Effector CD4-positive, alpha-beta T cell (primary cell): ENCODE measurements at places on chromosomes 4 and X.

DNA sequence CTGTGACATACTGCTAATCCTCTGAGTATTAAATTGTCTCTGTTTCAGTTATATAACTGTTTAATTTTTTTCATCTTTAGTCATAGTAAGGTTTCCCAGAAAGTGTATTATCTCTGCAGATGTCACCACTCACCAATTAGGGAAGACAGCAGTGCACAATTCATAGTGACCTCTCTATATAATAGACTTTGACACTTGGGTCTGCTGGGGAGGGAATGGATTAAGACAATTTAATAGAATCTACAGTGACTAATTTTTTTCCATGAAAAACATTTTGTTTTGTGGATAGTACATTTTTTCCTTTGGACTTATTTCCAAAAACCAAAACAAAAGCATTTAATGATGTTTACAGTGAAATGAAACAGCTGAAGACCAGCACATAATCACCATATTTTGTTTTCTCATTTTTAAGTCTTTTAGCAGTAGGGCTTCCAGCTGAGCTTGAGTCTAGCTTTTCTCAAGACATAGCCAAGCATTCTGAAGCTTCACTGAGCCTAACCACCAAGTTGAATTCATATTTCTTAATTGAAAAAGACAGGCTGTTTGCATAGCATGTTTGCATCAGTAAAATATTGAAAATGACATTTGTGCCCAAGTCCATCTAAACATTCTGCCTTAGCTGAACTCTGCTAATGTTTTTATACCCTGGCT lies 69.5 kb downstream of the PCDH19 start:
- no peak for DNase-seq

DNA sequence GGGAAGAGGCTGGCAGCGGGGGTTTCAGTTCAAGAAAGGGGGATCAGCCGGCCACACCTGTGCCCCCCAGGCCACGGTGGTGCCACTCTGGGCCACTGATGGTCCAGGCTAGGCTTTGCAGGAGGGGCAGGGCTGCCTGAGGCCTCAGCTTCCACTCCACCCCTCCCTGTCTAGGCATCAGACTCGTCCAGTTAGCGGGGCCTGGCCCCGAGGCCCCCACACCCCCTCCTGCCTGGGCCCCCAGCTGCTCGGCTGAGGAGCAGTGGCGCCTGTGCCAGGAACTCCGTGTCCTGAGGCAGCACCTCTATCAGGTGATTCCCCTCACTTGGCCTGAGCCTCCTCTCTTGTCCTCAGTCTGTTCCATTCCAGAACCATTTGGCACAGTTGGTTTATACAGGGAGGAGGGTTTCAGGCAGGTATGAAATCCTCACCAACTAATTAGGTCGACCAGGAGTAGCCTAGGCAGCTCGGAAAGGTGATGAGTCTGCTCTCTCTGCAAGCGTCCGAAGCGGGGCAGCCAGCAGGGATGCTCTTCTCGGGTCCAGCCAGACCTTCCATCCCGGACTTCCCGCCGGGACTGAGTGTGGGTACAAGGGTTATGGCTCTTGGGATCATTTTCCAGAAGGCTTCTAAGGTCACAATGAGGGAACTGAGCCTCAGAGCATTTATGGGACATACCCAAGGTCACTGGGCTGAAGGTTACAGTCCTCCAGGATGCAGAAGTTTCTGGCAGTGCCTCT lies 2.1 kb downstream of the NSG1 start:
- DNase-seq, result no peak

GRCh38 chrX:115189110-115189509 lies at the start of gene RBMXL3:
TSS of gene RBMXL3 (plus strand) at chrX:115189410. CDS start at chrX:115189442, 32 bp downstream.
- DNase-seq, result no peak

DNA sequence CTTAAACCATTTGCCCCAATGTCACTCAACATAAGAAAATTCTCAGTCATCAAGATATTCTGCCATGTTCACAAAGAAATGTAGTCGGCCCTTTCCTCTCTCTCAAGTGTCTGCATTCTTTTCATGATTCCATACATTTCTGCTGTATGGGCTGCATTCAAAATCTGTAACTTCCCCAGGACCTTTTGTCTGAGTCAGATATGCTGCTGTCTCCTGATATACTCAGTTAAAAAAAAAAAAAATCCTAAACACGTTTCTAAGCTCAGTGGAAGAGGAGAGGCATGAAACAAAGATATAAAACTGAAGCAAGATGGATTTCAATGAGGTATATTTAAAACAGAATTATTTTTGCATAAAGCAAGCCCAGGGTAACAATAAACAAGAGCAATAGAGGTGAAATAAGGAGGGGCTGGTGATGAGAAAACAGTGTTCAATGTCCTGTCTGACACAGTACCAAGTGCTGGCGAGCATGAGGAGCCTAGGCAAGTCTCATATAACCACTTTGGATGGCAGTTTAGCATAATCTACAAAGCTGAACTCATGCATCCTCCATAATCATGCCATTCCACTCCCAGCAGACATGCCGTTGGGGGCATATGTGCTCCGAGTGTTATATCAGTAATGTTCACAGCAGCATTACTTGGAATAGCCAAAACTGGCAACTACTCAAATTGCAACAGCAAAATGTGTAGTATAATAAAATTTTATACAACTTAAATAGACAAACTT lies 76.7 kb downstream of the MANBA start:
- DNase-seq, result no peak

DNA sequence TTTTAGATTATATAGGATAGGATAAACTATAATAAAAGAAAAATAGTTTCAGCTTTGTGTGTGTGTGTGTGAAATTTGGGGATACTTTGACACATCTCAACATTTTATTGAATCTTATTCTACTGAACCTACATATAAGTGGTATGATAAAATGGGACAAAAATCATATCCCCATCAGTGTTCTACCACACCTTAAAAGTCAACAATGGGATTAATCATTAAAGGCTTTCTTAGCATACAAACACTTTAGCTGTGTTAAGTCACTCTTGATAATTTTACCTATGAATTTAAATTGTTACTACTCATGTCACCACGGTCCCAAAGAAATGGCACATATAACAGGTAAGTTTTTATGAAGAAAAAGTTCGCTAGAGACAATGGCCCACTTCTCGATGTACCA lies 37.7 kb upstream of the LRBA start:
- DNase-seq, result no peak

- DNase-seq, result no peak
Measured at GRCh38 chrX:843306-843705, 212.7 kb downstream of the SHOX start.

DNA sequence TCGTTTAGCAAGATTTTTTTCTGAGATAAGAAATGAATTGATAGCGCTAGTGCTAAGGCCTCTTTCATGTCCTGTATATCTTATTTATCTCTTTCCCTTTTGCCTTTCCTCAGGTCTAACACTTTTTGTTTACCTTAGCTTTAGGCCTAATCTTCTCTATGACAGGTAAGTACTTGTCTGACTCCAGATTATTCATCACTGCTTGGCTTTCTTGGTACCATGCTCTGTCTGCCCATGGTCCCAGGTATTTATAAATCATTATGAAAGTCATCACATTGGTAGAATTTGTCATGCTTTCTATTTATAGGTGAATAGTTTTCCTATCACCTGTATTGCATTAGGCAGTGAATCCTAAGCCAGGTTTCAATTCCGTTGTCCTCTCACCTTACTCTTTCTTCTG lies 99.5 kb upstream of the CTSO start:
- DNase-seq, result no peak

DNA sequence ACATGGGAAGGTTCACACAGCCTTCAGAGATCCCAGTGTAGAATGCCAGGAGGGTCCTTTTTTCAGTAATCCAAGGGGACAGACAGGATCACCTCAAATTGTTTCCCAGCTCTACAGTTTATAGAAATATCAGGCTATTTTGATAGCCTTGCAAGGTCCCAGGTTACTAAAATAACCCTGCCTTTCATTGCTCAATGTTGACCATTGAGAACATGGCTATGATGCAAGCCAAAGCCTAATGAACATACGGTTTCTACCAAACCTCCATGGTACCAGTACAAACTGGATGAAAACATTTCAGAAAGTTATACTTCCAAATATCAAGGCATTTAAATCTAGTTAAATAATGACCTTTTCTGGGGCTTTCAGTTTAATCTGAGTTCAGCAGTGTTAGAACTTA lies 151.5 kb downstream of the PLS3 start:
- no peak for DNase-seq
